Cerebellum (tissue), 4 donors: ENCODE measurements at places on chromosomes 7 and 10.

- DNase-seq: no peak
Measured at GRCh38 chr10:17153321-17153720, 23.7 kb upstream of the CUBN start.

DNA sequence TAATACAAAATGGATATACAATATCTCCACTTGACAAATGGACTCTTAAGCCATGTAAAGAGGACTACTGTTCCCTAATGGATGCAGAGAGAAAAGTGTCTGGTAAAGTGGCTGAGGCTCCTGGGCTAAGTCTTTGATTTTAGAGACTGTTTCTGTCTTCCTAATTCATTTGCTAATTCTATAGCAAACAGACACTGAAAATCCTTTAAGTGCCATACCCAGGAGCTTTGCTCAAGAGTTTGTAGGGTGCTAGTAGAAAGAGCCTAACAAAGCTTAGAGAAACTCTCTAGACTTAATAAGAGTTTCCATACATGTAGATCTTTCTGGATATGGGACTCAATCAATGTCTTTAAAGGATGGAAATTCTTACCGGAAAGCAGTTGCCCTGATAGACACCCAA lies 16.7 kb downstream of the CEP55 start:
- DNase-seq: no peak

DNA sequence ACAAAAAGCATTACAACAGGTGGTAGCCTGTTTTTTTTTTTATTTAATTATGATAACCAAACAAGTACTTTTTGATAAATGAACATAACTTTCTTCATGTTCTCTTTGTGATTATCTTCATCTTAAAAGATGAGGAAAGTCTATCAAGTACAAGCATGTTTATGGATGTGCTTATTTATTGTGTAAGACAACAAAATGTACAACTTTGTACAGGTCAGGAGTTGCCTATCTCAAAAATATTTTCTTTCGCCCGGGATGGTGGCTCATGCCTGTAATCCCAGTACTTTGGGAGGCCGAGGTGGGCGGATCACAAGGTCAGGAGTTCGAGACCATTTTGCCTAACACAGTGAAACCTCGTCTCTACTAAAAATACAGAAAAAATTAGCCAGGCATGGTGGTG lies 17.0 kb downstream of the MPP7 start:
- no peak for DNase-seq

DNA sequence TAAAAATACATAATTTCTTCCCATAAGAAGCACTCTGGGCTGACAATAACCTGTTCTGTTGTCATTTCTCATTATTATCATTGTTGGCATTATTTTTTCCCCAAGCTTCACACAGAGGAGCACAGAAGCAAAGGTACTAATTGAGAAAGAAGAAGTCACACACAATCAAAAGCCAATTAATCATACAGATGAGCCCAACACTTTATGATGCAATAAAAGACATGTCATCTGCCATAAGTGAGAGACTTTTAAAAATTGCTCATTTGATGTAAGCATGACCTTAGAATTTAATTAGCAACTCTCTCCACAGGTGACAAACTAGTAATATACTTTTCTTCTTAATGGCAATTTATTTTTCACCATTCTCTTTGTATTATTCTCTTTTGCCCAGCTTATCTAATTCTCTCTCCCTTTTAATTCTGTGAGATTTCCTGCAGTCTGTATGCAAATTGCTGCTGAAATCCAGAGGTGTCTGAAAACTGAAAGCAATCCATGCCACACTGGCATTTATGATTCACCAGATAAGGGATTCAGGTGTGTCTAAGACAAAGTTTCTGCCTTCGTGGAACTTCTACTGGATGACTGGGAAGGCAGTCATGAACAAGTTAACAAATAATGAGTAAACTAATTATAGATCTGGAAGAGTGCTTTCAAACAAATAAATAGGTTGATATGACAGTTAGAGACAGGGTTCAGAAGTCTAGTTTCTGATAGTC lies 203.5 kb downstream of the CHCHD3 start:
- DNase-seq: no peak

DNA sequence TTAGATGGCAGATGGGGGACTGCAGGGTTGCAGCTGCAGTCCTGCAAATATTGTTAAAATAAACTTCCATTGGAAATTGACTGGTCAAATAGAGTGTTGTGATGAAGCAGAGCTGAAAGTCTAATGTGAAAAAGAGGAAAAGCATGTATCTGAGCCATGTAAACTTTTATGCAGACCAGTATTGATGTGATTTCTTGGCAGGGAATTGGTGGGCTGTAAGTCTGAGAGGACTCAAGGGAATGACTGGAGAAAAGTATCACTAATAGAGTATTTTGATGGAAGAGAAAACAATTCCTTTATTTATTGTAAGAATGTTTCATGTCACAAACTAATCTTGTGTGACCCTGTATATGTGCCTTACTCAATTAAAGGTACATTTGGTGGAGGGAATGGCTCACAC lies 155.5 kb downstream of the PPP1R9A start:
- DNase-seq: no peak

DNA sequence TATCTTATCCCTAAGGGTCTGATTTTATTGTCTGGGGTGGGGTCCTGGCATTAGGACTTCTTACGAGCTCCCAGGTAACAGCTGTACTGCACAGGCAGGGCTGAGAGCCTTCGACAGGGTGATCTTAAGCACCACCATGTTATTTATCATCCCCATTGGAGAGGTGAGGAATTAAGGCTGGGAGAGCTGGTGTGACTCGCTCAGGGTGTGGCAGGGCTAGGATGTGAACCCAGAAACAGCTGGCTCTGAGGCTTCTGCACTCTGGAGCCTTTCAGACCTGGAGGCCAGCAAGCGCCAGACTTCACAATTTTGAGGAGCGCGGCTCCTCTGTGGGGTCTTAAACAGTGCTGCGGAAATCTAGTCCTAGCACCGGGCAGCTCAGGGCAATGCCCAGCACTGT lies 27.4 kb upstream of the NDST2 start:
- no peak for DNase-seq
